ENCODE measurements at places on chromosomes 3 and 15. TPM values are rescaled to one million over a fixed set of nuclear protein-coding genes. Genes with fewer than 3 reads are reported as not detected.

Gene DCP1A
- 33.0 TPM for total RNA-seq

Gene FANCD2OS
- total RNA-seq, result 2.3 TPM

Gene MCF2L2
- total RNA-seq, result 4.0 TPM

Gene LRRC31
- 1.1 TPM for total RNA-seq

Gene RPUSD3
- total RNA-seq, result 44.6 TPM

Gene FAM174B
- 32.0 TPM for total RNA-seq

All from prostate gland (tissue), 2 donors.